ENCODE measurements at places on chromosomes 2 and 18.

- no peak for DNase-seq
Observed at GRCh38 chr2:163715199-163715598, 20.6 kb downstream of the FIGN start.

DNA sequence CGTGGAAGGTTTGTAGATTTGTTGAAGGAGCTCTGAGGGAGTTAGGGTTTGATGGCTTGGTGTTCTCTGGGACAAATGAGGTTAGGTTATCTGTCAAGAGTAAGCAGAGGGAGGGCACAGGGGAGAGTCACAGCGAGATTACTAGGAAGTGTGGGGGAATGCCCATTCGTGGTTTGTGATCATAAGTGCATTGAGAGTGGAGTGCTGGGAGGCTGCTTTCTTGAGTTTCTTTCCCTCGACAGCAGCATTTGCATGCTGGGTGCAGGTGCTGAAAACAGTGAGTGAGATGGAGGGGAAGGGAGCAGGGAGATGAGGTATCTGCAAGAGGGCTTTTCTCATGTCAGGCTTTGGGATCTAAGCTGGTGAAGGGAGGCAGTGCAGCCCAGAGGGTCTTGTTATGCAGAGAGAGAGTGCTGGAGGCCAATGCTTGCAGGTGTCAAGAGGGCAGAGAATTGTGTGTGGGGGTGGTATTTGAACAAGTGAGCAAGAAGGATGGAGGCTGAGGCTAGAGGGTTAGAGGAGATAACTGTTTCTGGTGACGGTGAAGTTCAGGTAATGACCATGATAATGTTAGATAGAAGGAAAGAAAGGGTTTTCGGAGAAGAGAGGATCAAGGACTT, 8.8 kb downstream of the RALB start:
- no peak for DNase-seq

DNA sequence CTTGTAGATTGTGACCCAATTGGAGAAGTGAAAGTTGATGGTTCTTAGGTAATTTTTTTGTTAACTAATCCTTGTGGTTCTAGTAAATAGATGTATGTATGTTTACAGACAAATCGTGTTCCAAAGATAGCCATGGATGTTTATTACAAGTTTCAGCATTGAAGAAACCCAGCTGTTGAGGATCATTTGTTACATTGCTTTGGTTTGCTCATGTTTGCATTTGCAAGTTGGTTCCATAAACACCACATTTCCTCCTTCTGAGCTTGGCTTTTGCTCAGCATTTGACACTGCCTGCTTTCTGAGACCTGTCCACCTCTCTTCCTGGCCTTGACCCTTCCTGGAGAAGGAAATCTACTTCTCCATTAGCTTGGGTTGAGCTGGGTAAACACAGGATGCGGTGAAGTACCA, 1.8 kb upstream of the CCDC68 start:
- no peak for DNase-seq

DNA sequence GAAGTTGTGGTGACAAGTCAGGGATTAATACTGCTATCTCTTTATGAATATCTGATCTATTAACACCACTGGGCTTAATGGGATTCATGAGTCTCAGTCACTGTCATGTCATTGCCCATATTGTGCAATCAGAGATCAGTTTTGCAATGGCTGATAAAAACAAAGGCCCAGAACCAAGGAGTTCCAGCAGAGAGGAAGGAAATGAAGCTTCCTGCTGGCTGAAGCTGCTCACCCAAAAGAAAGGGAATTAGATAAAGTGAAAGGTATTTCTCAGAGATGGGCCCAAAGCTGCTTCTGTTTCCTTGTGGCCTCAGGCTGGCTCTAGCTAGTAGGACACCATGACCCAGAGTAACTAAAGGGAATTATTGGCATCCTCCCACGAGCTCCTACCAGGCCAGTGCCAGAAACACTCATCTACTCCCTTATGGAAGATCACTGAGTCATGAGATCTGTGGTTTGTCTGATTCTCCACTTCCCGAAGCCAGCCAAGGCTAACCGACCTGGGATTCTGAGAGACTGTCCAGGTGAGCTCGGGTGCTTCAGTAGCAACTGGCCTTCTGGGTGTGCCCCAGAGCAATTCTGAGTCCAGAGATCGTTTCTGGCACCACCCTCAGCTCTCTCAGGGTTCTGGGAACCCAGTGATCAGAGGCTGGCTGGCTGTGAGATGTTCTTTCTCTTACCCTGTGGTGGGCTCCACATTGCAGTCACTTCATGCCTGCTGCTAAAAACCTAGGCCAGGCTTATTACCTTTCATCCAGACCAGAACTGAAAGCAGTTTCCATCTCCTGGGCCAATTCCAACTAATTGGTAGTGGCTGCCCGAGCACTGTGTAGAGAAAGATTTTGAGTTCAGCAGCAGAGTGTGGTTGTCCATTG, 129.5 kb upstream of the PELI1 start:
- DNase-seq = peak; percentile 77

- no peak for DNase-seq
Observed at GRCh38 chr2:60383401-60384143, 169.9 kb downstream of the BCL11A start.

- no peak for DNase-seq
Observed at GRCh38 chr18:70158992-70159717, 46.3 kb downstream of the RTTN start.

- DNase-seq = no peak
Observed at GRCh38 chr2:192978395-192978794, 783.7 kb upstream of the TMEFF2 start.

- DNase-seq = no peak
Observed at GRCh38 chr2:219851169-219851568, 223.7 kb downstream of the SLC4A3 start.

DNA sequence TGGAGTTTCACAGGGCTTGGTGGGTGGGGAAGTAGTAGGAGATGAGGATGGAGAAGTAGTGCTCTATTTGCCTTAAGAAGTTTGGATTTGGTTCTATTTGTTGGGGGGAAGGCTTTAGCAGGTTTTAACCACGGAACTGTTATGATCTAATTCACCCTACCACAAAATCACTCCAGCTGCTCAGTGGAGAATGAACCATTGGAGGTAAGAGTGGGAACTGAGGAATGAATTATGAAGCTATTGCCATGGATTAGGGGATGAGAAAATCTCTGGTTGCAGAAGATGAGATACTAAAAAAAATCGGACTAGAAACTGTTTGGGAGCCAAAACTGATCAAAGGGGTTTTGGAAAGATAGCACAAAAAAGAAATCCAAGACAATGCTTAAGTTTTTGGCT, 488.9 kb downstream of the DLGAP1 start:
- no peak for DNase-seq

GRCh38 chr2:236343400-236344161, 79.4 kb upstream of the ASB18 start:
- no peak for DNase-seq

GRCh38 chr2:675982-676646, 1.1 kb downstream of the TMEM18 start:
- DNase-seq = no peak

GRCh38 chr2:46801731-46802664, 113.6 kb downstream of the MCFD2 start:
- no peak for DNase-seq

All from Peyer's patch (tissue), 4 donors.